Tibial artery (tissue), 4 donors: ENCODE measurements at places on chromosomes 5 and 9.

DNA sequence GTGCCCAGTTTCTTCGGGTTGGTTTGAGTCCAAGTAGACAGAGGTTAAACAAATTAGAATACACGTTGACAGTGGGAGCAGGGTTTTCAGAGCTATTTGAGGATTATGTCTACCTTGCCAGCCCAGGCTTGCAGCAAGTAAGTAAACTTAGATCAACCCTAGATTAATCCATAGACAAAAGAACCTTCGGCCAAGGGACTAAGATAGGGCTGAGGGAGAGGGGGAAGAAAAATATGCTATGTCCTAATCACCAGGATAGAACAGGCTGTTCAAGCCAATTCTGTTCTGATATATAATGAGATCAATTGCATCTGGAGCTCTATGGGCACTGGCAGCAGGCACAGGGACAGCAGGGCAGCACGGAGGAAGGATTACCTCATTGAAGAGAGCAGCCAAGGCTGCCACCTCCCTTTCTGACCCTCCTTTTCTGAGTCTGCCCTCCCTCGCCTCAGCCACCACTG is 377.7 kb downstream of the PIK3R1 start:
- no peak overlapping the region for H3K4me3 ChIP-seq
- no peak overlapping the region for H3K27ac ChIP-seq
- no peaks in the 10 kb centered on the region for H3K27me3 ChIP-seq

GRCh38 chr5:159764283-159765134 is 151.8 kb upstream of the ADRA1B start:
- H3K4me1 ChIP-seq = peaks cover 36% of the 10 kb centered on the region
- no peak for DNase-seq
- peak overlapping the region; percentile 52 for H3K27ac ChIP-seq
- H3K4me3 ChIP-seq = no peak overlapping the region

DNA sequence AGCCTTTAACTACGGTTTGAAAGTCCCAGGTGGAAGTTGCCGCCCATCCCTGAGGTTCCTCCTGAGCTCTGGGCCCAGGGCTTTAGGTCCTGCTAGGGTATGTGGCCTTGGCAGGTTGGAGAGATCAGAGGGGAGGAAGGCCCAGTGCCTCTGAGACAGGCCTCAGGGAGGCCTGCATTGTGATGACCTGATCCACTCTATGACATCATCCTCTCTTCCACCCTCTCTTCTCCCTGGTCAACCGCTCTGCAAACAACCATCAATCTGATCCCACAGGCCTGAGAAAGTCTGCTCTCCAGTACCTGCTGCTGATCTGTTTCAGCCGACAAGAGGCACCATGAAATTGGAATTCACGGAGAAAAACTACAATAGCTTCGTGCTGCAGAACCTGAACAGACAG is at the start of gene CCIN:
TSS of gene CCIN (plus strand) at position 223 of the 400 bp plus-strand sequence. CDS start at position 338, 115 bp downstream.
- no peaks in the 10 kb centered on the region for H3K4me1 ChIP-seq
- no peak within 1 kb of the TSS for H3K27ac ChIP-seq
- DNase-seq = no peak
- H3K27me3 ChIP-seq = no peaks in the 10 kb centered on the region

GRCh38 chr5:149019679-149020078 is 43.2 kb downstream of the SH3TC2 start:
- H3K4me3 ChIP-seq = no peak overlapping the region
- DNase-seq = no peak
- no peaks in the 10 kb centered on the region for H3K27me3 ChIP-seq
- H3K27ac ChIP-seq = no peak overlapping the region
- no peaks in the 10 kb centered on the region for H3K4me1 ChIP-seq

DNA sequence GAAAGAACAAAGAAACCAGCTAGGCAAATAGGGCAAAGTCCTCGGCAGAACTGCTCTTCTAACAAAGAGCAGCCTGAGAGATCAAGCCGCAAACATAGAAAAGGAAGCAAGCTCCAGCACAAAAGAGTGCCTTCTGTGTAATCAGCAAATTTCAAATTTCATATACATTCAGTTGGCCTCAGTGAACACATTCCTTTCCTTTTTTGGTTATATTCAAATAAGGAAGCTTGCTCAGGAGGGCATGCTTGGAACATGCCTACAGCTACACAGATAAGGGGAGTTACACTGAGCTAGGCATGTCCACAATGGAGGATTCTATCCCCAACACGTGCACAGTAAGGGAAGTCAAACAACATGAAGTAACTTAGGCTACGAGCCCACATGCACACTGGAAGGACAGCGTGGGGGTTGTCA is 23.4 kb downstream of the IL33 start:
- H3K27me3 ChIP-seq = no peaks in the 10 kb centered on the region
- no peak for DNase-seq
- H3K27ac ChIP-seq = no peak overlapping the region
- H3K4me1 ChIP-seq = peaks cover 7% of the 10 kb centered on the region

- H3K4me1 ChIP-seq = peaks cover 17% of the 10 kb centered on the region
- H3K4me3 ChIP-seq = peak overlapping the region; percentile 35
- H3K27ac ChIP-seq = no peak overlapping the region
These were observed 6.5 kb downstream of the ADAMTS13 start for GRCh38 chr9:133428617-133429101.

DNA sequence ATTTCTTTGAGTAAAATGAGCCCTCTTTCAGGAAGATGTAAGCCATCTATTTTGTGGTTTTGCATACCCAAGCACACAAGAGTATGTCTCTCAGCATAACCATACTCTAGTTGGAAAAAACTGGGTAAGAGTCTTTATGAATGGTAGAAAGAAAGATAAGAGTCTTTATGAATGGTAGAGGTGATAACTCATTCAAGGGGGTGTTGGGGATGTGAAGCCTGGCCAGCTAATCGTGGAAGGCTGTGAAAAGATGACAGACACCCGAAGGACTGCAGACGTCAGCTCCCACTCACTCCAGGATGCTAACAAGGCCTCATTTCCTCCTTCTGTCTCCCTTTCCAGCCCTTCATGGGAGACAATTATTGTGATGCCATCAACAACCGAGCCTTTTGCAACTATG is 228.5 kb downstream of the PAPPA start:
- H3K27me3 ChIP-seq = no peaks in the 10 kb centered on the region
- no peaks in the 10 kb centered on the region for H3K36me3 ChIP-seq
- H3K4me3 ChIP-seq = no peak overlapping the region
- H3K27ac ChIP-seq = no peak overlapping the region
